ENCODE measurements at places on chromosomes 4 and X.

GRCh38 chr4:177450426-177451107, 8.3 kb upstream of the AGA start:
- no peak for DNase-seq

GRCh38 chrX:50183891-50184290, 16.9 kb downstream of the AKAP4 start:
- DNase-seq: no peak

DNA sequence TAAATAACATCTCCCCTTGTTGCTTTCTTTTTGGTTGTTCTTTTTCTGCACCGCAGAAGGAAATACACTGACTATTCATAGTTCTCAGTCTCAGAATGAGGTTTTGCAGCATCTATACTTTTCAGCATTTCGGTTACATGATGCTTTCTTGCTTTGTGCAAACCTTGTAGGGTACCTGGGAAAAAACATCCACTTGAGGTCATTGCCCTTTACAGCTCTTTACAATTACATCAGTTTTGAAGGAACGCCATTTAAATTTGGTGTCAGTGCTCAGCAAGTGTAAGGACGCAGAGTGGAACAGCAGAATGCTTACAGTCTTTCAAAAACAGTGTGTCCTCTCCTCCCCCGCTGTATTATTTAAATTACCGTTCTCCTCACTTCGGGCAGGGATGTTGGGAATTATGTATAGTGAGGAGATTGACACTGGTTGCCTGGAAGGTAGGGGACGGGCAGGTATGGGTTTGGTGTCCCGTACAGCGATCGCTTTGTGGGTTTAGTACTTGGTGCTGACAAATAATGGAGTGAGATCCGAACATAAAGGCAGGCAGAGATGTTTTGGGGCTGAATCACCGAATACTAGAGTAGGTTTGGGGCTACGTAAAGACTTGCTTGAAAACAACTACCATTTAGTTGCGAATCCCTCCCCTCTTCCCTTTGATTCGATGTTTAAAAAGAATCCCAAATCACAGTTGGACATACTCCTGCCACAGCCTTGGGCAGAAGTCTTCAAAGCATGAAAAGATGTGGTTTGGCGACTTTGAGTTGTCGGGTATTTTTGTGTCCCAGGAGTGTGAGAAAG, 2.0 kb upstream of the NKX3-2 start:
- DNase-seq: no peak

- DNase-seq: no peak
Observed at GRCh38 chrX:70013466-70014381, 36.0 kb downstream of the AWAT2 start.

DNA sequence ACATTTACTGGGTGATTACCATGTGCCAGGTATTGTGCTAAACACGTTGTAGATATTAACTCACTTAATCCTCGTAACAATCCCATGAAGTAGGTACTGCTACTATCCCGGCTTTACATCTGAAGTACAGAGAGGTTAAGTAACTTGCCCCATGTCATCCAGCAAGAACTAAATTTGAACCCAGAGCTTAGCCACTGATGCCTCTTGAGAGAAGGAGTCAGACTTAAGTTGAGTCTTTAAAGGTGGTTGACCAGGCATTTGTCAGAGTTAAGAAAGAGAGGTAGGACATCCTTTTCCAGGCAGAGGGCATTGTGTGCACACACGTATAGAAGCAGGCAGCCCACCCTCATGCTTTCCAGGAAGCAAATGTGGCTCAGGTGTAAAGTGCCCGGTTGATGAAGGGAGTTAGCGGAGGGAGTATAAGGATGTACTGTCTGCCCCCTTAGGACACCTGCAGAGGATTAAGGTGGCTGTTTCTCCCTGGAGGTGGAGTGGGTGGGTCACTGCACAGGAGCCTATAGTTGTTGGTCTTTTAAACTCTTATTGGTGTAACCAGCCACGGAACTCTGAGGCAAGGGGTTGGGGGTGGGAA, 335 bp upstream of the CD38 start:
- no peak for DNase-seq

- no peak for DNase-seq
Observed at GRCh38 chr4:40423735-40424134, 88.6 kb downstream of the CHRNA9 start.
